ENCODE measurements at places on chromosomes 12 and 14.

GRCh38 chr12:76706101-76706500, 57.8 kb upstream of the ZDHHC17 start:
- no peak overlapping the region for H3K27ac ChIP-seq
- no peaks in the 10 kb centered on the region for H3K4me1 ChIP-seq
- no peak for DNase-seq
- H3K36me3 ChIP-seq: no peaks in the 10 kb centered on the region

DNA sequence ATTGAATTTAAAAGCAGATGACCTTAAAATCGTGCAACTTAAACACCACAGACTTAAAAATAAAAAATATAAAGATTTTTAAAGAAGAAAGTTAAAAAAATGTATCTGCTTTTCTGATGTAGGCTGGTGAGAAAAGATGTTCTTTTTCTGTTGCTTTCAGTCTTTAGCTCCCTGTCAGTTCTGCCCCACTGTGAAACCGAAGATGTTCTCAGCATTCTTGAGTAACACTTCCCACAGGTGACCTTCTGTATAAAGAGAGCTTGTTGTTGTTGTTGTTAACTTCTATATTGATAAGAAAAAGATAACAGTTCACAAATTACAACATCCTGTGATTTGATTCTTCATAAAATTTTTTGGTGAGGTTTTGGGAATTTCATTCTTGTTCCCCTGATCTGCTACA, 377.9 kb upstream of the RGS6 start:
- H3K4me3 ChIP-seq: peak overlapping the region; percentile 68
- DNase-seq: peak; percentile 17
- peaks cover 42% of the 10 kb centered on the region for H3K4me1 ChIP-seq

DNA sequence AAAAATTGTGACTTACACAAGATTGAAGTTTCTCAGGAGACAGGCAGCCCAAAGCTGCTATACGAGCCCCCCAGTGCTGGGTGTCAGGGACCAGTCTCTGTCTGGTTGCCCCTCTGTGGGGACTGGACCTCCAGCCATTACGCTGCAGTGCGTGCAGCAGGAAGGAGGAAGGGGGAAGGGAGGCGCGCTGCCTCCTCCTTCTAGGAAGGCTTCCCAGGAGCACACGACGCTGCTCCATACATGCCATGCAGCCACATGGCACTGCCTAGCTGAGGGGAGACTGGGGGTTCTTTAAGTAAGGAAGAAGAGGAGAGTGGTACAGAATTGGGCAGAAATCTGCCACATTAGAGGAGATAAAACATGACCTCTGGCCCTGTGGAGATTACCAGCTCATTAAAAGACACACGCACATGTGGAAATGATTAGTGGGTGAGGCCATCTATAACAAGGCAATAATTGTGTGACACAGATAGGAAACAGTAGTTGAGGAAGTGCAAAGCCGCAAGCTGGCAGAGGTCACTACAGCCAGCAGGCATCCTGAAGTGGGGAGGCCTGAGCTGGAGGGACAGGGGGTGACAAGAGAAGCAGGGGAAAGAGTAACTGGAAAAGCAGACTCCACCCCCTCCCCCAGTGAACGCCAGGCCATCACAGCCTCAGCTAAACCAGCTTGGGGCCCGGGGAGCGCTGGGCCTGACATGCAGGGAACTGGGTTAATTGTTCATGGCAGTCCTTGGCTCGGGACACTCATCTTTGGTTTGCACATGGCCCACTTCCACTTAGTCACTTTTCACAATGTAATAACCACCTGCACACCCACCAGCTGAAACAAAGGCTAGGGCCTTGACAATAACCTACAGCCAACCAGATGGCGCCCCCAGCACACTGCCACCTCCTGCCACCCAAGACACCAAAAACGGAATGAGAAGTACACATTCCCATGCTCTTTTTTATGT, 39.6 kb downstream of the CCDC88C start:
- H3K27ac ChIP-seq: peak overlapping the region; percentile 99
- peaks cover 100% of the 10 kb centered on the region for H3K4me1 ChIP-seq
- H3K27me3 ChIP-seq: peaks cover 2% of the 10 kb centered on the region
- no peak for DNase-seq

- H3K4me3 ChIP-seq: peak overlapping the region; percentile 76
- H3K27ac ChIP-seq: no peak overlapping the region
- no peaks in the 10 kb centered on the region for H3K36me3 ChIP-seq
- H3K27me3 ChIP-seq: peaks cover 3% of the 10 kb centered on the region
- peak; percentile 50 for DNase-seq
Observed at GRCh38 chr14:96741151-96741977, 55.8 kb upstream of the VRK1 start.

Data from immature natural killer cell (primary cell).